GM18507 (cell line): ENCODE measurements at places on chromosomes 7 and 10.

GRCh38 chr10:6202098-6202683 lies 541 bp upstream of the PFKFB3 start:
- no peak for DNase-seq

DNA sequence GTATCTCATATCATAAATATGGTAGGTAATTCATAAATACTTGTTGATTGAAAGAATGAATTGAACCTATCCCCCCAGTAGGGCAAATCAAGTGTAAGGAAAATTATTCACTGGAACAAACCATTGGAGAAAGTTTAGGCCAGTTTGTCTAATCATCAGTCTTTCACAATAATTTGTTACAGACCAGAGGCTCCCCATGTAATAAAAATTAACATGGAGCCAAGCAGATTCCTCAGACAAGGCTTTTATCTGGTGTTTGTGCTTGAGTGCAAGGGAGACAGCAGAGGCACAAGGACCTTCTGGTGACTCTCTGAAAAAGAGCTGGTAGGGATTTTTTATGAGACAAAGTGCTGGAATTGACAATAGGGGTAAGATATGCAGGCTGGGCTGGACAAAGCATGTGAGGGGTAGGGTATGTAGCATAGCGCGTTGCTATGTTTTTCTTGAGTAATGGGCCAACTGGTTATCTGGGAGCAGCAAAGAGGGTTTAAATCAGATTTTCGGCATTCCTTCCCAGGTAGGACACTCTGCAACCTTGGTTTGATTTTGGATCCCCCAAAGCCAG lies 7.8 kb upstream of the PANK1 start:
- DNase-seq, result no peak

DNA sequence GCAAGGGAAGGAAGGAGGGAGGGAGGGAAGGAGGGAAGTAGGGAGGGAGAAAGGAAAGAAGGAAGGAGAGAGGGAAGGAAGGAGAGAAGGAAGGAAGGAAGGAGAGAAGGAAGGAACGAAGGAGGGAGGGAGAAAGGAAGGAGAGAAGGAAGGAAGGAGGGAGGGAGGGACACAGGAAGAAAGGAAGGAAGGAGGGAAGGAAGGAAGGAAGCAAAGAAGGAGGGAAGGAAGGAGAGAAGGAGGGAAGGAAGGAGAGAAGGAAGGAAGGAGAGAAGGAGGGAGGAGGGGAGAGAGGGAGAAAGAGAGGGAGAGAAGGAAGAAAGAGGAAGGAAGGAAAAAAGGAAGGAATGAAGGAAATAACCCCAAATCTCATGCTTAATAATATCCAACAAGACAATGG lies 630.6 kb downstream of the GRID1 start:
- DNase-seq, result no peak

DNA sequence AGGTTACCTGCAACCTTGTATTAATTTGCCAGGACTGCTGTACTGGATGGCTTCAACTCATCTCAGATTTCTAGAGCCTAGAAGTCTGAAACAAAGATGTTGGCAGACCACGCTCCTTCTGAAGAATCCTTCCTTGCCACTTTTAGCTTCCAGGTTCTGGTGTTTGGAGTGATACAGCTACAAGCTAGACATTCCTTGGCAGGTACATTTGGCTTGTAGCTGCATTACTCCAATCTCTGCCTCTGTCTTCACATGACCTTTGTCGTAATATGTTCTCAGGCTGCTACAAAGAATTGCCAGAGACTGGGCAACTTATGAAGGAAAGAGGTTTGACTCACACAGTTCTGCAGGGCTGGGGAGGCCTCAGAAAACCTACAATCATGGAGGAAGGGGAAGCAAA lies 146.3 kb downstream of the GALNT17 start:
- no peak for DNase-seq

- DNase-seq, result no peak
These were observed 83.5 kb downstream of the MICU1 start for GRCh38 chr10:72542396-72542815.

GRCh38 chr7:158537516-158537882 lies 50.1 kb downstream of the PTPRN2 start:
- no peak for DNase-seq

GRCh38 chr7:142248-142941 lies 50.0 kb upstream of the FAM20C start:
- no peak for DNase-seq
